ENCODE measurements at places on chromosomes 4 and X.
A peak's percentile ranks its signal among the peaks of the same experiment; 100 is the strongest.

GRCh38 chr4:25246680-25247611 is 13.1 kb downstream of the PI4K2B start:
- DNase-seq = no peak

DNA sequence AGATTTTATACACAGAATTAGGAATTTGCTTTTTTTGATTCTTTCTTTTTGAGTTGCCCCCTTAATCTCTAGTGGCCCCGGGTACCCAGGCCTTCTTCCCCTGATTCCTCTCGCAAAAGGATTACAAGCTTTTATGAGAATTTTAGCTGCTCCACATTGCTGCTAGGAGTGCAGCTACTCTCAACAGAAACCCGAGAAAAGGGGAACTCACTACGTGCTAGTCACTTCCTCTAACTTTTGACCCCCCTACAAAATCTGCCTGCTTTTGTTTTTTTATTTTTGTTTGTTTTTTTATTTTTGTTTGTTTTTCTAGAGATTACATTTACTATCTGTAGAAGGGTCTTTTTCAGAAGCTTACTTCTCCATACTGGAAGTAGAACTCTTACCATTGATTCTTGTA is 64.1 kb downstream of the ZNF81 start:
- DNase-seq = no peak

DNA sequence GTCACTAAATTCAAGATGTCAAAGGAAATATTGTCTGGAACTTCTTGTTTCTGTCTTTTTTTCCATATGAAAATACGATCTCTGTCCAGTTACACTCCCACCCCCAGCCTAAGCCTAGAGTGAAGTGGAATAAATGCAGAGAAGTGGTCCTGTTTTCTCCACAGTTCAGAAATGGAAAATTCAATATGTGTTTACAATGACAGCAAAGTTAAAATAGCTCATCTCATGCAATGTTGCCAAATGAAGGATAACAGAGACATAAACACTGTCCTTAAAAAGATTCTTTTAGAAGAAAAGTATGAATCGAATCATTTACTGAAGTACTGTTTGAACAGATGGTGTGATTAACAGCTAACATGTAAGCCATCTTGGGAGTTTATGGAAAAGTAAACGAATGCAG is 160.8 kb upstream of the STK26 start:
- DNase-seq = no peak

DNA sequence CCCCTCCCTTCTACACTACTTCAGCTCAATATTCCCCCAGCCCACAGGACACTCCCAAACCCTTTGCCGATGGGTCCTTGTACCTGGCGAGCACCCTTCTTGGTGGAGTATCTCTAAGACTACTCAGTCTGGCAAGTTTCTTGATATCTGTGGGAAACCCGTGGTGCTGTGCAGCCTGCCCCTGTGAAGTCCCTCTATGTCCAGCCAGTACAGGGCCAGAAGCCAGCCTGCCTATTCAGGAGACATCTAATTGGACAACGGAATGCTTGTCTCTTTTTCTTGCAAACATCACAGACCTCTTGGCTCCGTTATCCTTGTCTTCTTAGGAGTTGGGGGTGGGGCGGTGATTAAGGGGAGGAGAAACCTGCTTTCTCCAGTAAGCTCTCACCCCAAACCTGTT is 3.7 kb upstream of the IGFBP7 start:
- no peak for DNase-seq

DNA sequence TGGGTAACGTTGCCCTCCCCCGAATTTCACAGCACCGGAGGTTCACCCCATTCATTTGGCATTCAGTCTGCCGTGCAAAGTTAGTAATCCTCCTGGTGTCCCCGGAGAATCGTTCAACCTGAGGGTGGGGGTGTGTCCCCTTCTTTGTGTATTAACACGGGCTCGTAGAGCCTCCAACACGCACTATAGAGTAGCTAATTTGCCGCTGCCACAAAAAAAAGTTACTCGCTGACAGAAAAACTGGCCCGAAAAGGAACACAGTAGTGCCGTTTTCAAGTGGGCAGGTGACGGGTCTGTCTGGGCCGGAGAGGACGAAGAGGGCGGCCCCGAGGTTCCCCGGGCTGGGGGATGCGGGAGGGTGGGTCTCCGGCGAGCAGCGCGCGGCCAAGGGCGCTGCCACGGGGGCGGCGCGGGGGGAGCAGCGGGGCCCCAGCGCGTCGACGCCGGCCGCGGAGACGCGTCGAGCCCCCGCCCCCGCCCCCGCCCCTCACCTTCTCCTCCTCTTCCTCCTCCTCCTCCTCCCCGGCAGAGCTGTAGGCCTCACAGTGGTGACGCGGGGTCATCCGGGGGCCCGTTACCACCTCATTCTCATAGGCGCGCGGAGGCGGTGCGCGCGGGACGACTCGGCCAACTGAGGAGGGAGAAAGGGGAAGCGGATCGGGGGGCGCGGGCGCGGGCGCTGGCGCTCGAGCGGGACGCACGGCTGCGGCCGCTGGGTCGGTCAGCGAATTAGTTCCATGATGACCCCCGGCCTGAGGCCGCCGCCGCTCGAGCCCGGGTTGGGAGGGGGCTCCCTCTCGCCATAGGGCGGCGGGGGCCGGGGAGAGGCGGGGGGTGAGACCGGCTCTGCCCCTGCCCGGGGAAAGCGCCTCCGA is 571 bp downstream of the CCNI start:
- DNase-seq = peak; percentile 78

DNA sequence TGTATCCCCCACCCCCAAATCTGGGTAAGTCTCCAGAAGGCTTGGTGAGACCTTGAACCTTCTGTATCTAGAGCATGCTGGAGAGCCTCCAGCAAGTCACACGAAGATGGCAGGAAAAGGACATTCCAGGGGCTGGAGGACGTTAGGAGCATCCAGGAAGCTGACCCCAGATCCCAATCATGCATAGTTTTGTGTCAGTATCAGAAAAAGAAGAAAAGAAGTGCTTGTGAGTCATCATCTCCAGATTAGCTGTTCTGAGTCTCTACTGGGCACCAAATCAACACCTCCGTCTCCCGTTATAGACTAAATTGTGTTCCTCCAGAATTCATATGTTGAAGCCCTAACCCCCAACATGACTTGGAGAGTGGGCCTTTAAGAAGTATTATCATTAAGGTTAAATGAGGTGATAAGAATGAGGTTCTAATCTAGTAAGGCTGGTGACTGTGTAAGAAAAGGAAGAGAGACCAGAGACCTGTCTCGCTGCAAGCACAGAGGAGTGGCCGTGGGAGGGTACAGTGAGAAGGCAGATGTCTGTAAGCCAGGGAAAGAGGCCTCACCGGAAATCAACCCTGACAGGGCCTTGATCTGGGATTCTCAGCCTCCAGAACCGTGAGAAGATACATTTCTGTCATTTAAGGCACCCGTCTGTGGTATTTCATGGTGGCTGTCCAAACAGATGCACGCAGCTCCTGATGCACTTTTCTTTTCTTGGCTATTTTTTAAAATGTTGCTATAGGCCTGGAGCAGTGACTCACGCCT is 38.1 kb upstream of the CLDN24 start:
- DNase-seq = no peak

Measured in stimulated activated naive CD4-positive, alpha-beta T cell (primary cell).